ENCODE measurements at places on chromosomes 5 and 9.

DNA sequence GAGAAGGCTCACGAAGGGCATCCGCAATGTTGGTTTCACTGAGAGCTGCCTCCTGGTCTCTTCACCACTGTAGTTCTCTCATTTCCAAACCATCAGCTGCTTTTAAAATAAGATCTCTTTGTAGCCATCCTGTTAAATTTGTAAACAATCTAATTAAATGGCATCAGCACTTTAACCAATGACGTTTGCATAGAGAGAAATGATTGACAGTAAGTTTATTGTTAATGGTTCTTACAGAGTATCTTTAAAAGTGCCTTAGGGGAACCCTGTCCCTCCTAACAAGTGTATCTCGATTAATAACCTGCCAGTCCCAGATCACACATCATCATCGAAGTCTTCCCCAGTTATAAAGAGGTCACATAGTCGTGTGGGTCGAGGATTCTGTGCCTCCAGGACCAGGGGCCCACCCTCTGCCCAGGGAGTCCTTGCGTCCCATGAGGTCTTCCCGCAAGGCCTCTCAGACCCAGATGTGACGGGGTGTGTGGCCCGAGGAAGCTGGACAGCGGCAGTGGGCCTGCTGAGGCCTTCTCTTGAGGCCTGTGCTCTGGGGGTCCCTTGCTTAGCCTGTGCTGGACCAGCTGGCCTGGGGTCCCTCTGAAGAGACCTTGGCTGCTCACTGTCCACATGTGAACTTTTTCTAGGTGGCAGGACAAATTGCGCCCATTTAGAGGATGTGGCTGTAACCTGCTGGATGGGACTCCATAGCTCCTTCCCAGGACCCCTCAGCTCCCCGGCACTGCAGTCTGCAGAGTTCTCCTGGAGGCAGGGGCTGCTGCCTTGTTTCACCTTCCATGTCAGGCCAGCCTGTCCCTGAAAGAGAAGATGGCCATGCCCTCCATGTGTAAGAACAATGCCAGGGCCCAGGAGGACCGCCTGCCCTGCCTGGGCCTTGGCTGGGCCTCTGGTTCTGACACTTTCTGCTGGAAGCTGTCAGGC is 16.6 kb downstream of the SQSTM1 start:
- no peak for DNase-seq

- no peak for DNase-seq
Measured at GRCh38 chr9:114900942-114901802, 29.2 kb downstream of the TNFSF8 start.

DNA sequence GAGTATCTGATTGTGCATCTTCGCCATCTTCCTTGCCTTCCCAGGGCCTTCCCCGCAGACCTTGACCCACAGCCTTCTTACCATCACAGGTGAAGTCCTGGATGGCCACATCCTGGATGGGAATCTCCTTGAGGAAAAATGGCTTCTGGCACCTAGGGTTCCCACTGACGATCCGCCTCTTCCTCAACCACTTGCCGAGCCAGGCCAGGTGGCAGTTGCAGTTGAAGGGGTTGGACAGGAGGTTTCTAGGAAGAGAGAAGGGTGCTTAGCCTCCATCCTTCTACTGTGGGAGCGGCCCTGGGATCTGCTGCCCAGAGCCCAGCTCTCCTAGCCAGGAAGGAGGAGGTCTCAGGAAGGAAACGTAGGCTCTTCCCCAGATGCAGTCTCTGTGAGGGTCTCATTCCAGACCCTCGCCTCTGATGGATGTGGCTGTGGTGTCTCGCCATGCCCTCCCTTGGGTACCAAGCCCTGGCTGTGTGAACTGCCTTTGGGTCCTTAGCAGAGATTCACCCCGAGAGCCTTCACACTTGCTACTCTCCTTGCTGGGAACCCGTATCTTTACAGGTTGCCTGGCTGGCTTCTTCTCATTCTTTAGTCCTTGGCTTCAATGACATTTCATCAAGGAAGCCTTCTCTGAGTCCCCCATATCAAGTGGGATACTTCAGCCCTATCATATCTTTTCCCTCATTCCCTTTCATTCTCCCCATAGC is 170.4 kb upstream of the PANK3 start:
- no peak for DNase-seq

- DNase-seq = no peak
Measured at GRCh38 chr5:34415559-34416198, 240.4 kb upstream of the RAI14 start.

DNA sequence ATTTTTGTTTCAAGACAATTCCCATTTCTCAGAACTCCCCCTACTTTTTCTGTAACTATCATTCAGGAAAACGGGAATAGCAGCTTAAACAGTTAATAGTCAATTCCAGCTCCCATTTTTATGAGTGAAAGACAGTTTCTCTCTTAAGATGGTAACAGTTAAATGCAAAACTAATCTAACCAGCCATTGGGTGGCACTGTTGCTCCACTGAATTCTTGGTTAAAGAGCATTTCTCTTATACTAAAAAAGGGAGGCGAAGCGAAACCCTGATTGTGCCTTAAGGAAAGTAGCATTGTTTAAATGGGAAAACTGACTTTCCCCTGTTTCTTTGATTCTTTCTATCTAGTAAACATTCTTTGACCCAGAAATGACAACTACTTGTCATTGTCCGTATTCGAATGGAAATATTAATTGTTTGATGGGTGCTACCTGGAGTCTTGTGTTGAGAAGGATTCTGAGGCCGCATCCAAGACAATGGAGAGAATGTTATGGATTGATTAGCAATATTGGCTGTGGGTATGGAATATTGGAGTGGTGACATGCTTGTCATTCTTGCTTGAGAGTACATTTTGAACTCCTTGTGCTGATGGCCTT is 507.8 kb downstream of the MAT2B start:
- DNase-seq = peak; percentile 13

GRCh38 chr9:134751622-134752021 is 110.0 kb downstream of the COL5A1 start:
- no peak for DNase-seq

DNA sequence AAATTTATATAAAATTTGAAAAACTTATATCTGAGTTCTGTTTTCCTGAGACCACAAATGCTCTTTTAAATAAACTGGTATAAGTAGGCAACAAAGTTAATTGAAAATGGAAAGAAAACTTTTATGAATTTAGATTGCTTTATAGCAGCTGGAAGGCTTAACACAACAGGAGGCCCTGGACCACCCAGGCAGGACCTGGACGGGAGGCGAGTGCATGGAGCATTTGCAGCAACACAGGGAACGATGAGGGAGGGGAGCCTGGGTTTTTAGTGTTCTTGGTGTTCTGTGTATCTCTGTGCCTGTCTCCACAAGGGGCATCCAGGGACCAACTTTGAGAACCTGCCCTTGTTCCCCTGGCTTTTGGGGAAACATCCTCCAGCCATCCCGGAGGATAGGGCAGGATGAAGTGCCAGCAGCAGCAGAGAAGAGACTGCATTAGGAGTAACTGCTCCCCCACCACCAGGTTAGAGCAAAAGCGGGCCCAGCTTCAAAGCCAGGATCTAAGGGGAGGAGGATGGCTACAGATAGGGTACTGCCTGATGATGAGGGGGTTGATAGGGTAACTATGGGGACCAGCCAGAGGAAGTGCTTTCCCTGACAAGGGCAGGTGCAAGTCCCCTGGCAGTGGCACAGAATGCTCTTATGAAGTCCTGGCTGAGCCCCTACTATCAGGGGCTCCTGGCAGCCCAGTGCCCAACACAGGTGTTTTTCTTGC is 6.7 kb upstream of the SPATA31E1 start:
- no peak for DNase-seq

DNA sequence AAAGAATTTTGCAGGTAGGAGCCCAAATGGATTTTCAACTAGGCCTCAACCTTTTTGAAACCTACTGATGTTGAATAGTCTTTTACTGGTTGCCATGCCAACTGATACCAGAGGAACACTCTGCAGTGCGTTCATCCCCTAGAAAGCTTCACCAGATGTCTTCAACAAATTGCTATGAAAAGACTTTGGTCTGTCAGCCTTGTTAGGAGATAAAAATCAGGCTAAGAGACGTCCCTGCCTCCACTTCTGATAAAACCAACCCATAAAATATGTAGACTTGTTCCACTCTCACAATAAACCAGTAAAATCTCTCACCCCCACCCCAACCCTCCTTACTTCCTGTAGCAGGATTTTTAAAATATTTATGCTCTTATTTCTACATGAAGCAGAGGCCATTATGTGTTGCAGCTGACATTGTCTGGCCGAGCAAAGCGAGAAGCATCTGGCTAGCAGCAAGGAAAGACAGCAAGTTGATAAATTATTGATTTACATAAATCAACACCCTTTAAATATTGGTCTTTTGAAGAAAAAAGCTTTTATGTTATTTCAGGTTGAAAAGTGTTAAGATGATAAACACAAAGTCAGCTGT is 428.7 kb downstream of the ISL1 start:
- DNase-seq = no peak

- no peak for DNase-seq
Measured at GRCh38 chr9:112091810-112092209, 83.3 kb downstream of the SUSD1 start.

DNA sequence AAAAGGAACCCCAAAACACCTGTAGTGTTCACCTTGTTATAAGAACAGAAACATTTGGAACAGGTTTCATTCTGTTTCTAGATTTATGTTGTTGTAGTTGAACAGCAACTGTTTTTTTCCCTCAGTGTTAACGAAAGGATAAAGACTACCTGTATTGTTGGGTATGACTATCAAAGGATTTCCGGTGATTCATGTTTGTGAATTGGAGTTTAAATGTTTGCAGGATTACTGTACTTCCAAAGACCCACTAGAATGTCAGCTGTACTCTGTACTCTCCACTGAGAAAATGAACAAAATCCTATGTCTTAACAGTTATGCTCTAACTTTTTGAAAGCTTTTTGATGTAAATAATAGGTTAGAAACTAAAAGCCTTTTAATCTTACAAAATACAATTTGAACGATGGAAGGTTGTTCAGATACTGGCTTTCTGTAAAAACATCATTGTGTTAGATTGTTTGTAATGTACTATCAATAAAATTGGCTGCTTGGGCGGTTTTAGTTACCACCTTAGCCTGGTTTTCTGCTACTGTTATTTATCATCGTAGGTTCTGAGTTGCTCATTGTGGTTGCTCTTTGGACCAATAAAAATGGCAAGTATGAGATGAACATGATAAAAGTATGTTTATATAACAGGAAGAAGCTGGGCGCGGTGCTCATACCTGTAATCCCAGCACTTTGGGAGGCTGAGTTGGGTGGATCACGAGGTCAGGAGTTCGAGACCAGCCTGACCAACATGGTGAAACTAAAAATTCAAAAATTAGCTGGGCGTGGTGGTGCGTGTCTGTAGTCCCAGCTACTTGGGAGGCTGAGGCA is 44.1 kb downstream of the DCP2 start:
- DNase-seq = peak; percentile 7

- no peak for DNase-seq
Measured at GRCh38 chr5:41827792-41828191, 42.4 kb downstream of the OXCT1 start.
